ENCODE measurements at places on chromosomes 4 and X.

DNA sequence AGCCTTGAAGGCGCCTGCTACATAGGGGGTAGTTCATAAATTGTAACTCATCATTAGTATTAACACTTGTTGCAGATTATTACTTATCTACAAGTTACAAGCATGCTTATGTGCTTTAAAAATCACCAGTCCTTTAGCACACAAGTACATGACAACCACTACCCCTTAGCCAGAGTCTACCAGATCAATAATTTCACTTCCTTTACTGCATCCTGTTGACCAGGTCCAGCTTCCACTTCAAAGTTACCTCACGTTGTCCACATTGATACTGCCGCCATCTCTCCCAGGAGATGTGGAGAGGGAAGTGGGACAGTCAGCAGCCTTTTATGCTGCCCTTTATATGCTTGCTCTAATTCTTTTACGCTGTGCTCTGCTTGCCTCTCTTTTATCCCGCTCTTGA is 231.3 kb upstream of the CXXC4 start:
- no peak for DNase-seq

- no peak for DNase-seq
These were observed 98.2 kb upstream of the PGRMC2 start for GRCh38 chr4:128385683-128386304.

DNA sequence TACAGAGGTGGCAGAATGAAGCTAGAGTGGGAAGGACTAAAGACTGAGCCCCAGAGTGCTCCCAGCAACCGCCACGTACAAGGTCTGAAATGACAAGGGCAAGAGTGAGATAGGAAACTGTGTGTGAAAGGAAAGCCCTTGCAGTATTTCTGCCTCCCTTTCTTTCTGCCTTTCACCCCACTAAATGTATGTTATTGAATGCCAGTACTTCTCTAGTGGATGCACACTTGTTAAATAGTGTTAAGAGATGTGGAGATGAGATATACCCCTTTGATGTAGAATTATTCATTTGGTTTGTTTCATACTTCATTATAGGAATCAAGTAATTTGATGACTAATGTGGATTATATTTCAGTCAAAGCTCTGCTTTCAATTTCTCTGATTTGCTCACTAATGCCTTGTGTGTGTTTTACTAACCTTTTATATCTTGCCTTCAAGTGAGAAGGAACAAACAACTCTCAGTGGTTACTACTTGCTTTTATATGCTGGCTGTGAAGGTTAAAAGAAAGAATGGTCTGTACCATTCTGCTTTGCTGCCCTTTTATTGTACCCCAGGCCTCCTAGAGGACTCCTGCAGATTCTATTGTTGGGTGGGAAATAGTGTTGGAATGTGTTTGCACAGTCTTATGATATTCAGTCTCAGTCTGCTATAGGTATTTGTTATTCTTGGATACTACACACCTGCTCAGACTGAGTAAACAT is 8.0 kb upstream of the ANXA3 start:
- DNase-seq = no peak

DNA sequence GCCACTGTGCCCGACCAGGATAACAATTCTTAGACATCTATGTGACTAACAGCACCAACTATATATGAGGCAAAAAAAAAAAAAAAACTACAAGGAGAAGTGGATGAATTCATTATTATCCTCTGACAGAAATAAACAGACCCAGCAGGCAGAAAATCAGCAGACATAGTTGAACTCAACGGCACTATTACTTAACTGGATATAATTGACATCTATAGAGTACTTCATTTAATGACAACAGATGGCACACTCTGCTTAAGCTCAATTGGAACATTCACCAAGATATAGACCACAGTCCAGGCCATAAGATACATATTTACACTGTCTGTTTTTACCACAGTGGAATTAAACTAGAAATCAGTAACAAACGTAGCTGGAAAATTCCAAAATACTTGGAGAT is 13.3 kb downstream of the CLDN22 start:
- DNase-seq = no peak

GRCh38 chr4:73341454-73341853 is 62.6 kb upstream of the ALB start:
- DNase-seq = no peak

DNA sequence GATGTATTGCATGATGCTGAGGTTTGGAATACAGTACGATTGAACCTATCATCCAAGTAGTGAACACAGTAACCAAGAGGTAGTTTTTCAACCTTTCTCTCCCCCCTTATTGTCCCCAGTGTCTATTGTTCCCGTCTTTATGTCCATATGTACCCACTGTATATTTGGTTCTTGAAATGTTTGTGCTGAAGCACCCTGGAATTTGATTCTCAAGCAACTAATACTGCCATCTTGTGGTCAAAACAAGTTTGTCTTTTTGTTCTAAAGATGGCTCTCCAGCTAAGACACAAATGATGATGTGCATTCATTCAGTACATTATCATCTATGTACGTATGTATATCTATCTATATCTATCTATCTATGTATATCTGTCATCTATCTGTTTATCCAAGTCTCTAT is 33.5 kb upstream of the DCX start:
- DNase-seq = no peak

DNA sequence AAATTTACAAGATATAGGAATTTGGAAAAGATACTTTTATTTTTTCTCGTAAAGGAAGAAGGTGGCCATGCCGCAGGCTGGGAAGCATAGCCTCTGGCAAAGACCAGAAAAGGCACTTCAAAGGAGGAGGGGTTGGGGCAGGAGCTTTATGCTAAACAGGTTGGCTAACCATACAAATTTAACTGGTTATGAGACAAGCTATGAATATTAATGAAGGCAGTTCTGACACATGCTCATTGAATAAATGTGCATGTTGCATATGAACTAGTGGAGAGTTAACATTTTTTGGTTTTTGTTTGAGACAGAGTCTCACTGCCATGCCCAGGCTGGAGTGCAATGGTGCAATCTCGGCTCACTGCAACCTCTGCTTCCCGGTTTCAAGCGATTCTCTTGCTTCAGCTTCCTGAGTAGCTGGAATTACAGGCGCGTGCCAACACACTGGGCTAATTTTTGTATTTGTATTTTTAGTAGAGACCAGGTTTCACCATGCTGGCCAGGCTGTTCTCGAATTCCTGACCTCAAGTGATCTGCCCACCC is 36.5 kb downstream of the GALNTL6 start:
- no peak for DNase-seq

DNA sequence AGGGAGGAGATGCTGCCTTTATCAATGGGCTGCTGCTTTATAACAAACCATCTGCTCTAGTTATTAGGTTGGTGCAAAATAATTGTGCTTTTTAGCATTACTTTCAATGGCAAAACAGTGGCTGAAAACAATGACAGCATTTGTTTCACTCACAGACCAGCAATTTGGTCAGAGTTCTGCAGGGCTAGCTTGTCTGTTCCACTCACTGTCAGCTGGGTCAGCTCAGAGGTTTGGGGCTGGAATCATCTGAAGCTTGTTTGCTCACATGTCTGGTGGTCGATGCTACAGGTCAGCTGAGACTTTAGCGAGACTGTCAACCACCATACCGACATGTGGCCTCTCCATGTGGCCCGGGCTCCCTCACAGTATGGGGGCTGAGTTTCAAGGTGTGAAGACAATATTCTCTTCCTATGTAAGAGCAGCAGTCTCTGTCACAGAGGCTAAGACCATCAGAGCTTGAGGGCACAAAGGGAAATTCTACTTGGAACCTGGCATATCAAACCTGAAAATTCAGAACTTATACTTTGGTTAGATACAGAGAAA is 81.3 kb upstream of the LIMCH1 start:
- DNase-seq = no peak

DNA sequence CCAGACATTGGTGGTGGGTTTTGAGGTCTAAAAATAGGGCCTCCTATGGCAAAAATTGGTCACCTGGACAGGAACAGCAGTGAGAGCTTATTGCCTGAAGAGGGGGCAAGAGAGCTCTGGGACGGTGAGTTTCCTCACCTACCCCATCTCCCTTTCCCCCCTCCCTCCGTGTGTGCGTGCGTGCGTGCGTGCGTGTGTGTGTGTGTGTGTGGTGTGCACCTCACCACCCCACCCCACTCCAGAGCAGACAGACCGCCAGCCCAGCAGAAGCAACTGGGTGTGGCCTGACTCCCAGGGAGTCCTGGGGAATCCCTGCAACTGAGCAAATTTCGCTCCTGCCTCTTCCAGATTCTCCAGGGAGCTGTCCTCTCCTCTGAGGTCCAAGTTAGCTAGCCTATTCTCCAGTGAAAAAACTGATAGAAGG is 44.7 kb downstream of the PRPS1 start:
- DNase-seq = no peak

- no peak for DNase-seq
These were observed 58.6 kb upstream of the ALB start for GRCh38 chr4:73345399-73345975.
